CD4-positive, alpha-beta memory T cell (primary cell): ENCODE measurements at places on chromosomes 1 and 21. TPM values are rescaled to one million over a fixed set of nuclear protein-coding genes. Genes with fewer than 3 reads are reported as not detected.

RGS1 gene
- 9.9 TPM for total RNA-seq

G0S2 gene
- 1.2 TPM for total RNA-seq

ARL8A gene
- 55.0 TPM for total RNA-seq

TSACC gene
- not detected for total RNA-seq

ZNF691 gene
- total RNA-seq = 18.8 TPM

GJB5 gene
- total RNA-seq = not detected

PLA2G2A gene
- not detected for total RNA-seq

FOXD2 gene
- 0.73 TPM for total RNA-seq

RIPK4 gene
- 0.26 TPM for total RNA-seq
